ENCODE measurements at places on chromosomes 16 and 17.
A peak's percentile ranks its signal among the peaks of the same experiment; 100 is the strongest.

- DNase-seq, result no peak
These were observed 84.6 kb upstream of the PMFBP1 start for GRCh38 chr16:72256398-72257066.

- DNase-seq, result no peak
These were observed 77.3 kb upstream of the ATF7IP2 start for GRCh38 chr16:10308305-10309193.

DNA sequence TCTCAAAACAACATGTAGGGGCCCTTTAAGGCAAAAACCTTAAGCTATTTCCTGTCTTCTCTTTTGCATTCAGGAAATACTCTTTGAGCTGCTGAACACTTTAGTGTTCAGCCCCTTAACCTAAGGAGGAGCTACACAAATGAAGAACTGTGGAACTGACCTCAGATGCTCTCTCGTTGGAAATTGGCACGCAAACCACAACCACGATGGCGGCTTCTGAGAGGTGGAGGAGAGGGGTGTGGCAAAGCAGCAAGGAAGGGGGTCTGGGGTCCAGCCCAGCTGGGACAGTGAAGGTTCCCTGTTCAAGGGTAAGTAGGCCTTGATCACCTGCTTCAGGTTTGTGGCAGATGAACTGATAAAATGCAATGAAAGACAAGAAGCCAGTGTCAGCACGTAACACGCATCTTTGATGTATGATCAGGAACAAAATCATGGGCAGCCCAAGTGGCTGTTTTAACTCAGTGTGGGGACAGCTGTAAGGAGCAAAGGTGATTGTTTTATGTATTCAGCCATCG is 291.6 kb upstream of the TNRC6C start:
- DNase-seq, result peak; percentile 57

DNA sequence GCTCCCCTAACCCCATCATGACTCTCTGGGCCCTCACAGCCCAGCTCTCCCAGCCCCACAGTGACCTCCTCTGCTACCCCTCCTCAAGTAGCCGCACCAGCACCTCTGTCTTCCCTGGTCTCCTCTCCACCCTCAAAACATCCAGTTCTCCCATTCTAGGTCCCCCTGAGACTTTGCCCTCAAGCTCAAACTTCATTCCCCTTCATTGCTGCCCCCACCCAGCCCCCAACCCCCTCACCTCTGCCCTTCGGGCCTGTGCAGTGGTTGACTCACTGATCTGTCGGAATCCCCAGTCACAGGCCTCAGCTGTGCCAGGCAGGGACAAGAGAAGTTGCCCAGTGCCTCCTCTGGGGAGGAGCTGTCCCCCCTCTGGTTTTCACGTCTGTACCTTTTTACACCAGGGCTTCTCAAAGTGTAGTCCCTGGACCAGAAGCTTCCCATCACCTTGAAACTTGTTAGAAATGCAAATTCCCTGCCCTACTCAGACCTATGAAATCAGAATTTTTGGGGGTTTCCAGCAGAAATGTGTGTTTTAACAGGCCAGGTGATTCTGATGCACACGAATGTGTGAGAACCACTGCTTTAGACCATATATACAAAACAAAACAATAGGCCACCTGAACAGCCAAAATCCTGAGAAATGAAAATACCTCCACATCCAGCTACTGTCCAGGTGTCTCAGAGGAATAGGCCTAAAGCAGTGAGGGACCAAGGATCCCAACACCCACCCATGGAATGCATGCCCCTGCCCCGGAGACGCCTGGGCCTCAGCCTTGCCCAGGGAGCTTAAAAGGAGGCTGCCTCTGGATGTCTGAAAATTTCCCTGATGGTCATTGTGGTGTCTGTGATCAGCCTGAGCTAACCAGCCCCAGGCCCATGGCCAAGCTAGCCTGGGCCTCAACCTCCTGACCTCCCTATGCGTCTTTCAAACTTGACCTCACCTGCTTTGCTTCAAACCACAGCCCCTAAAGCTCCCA is 853 bp upstream of the DOK4 start:
- DNase-seq, result no peak

DNA sequence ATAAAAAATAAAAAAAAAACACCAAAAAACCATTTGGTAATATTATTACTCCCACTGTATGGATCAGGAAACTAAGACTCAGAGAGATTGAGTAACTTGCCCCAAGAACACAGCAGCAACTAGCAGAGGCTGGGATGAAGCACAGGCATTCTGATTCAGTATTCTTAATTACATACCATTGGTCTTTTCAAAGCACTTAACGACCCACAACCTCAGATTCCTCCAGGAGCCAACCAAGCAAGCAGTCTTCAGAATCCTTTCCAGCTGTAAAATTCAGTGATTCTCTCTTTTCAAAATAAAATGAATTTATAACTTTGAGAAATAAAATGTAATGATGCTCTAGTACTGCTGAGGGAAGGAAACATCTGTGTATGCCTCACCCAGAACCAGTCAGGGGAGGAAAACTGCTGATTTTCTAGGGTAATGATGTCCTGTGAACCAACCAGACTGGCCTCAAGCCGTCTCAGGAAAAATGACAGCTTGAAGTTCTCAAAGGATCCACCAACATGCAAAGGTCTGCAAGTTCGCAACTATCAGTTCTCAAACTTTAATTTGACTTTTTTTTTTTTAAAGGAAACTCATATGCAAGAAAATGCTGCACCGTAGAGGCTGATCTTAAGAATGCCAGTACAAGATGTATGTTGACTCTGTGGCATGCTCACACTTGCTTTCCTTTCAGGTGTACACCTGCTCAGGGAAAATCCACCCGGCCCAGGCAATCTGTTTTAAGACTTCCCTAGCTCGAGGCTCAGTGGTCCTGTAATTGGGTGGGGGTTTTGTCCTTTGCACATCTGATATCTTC is 9.0 kb downstream of the CUEDC1 start:
- no peak for DNase-seq

DNA sequence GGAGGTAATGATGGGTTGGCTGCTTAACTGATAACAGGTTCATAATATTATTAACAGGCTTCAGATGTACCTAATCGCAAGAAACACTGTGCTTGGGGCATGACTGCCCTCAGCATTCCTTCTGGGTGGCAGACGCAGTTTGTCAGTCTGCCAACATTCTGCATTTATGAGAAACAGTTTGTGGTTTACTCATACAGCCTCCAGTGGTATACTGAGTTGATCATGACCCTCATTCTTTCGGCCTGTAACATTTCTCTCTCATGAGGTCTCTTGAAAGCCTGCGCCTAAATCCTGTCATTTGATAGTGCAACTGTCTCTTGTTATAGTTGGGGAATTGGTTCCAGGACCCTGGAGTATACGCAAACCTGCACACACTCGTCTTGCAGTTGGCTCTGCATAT is 4.9 kb upstream of the RUSF1 start:
- DNase-seq, result no peak

GRCh38 chr16:85461814-85462713 is 151.1 kb upstream of the GSE1 start:
- no peak for DNase-seq

DNA sequence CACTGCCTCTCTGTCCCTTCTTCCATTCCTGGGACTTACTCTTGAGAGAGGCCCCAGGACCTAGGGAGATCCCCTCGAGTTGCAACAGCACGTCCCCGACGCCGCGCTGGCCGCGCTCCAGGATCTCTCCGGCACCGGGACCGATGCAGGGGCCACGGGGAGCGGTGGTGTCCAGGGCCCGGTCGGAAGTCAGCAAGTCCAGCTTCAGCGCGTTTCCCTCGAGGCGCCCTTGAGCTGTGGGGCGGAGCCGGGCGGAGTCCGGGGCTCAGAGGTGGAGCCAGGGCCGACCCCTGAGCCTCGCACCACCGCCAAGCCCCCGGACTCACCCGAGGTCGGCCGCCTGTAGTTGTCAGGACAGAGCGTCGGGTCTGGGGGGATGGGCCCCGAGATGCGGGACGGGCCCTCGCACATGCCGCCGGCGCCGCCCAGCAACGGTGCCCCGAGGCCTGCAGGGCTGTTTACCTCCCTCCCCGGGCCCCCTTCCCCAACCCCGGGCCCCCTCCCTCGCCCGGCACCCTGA is 458 bp downstream of the ENKD1 start:
- DNase-seq, result no peak

GRCh38 chr17:29102046-29102445 is 59.1 kb downstream of the PIPOX start:
- DNase-seq, result no peak

- DNase-seq, result no peak
These were observed 35.8 kb upstream of the HAPSTR1 start for GRCh38 chr16:9055661-9056060.

GRCh38 chr16:61842666-61843065 is 193.6 kb downstream of the CDH8 start:
- no peak for DNase-seq

DNA sequence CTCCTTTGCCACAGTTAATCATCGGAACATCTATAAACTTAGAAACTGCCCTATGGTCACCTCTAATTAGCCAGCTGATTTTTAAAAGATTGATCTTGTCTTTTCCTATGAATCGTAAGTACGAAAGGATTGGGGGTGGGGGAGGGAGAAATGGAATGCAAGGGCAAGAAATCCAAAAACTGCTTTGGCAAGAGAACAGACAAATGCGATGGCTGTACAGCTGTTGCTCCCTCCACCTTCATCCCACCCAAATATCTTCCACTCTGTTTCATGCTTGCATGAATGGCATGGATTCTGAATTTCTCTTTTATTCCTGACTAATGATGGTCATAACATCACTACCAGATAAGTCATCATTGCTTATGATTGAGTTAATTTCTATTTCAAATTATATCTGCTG is 165.7 kb downstream of the STX8 start:
- DNase-seq, result no peak

DNA sequence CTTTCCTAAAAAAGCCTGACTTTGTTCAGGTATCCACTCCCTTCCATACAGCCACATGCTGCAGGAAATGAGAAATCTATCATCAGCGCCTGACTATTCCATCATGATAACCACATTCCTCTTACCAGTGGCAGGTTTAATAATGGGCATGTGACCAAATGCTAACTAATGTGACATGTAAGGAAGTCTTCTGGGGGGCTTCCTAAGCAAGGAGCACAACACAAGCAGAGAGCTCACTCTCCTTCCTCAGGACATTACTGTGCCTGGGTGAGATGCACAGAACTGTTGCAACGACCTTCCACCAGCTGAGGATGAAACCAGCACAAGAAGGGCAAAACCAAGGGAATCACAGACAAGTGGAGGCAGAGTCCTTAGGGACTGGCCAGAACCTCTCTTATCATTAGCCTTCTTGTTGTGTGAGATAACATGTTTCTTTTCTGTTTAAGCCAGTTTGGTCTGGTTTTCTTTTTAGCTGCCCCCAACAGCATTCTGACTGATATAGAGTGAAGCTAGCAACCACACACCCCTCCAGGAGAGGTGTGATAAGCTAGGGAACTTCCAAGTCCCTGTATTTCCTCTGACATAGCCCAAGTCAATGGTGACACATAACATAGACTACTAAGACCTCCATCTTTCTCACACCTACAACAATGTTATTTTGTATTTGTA is 16.9 kb downstream of the MYO1D start:
- no peak for DNase-seq

DNA sequence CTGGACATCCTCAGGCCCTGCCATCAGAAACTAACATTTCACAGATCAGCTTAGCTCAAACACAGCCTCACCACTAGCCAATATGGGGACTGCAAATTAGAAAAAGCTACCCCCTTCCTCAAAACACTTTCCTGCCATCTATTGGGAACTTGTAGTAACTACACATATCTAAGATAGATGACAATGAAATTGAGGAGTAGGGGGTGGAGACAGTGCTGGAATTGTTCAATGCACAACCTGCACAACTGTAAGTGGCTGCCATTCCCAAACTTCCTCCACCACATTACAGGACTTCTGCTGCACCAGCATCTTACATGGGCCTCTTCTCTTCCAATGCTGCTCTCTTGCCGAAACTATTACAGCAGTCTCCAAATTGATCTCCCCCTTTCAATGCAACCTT is 21.9 kb downstream of the AIPL1 start:
- DNase-seq, result no peak

- DNase-seq, result no peak
These were observed 42.0 kb downstream of the TNFRSF13B start for GRCh38 chr17:16929757-16930520.

DNA sequence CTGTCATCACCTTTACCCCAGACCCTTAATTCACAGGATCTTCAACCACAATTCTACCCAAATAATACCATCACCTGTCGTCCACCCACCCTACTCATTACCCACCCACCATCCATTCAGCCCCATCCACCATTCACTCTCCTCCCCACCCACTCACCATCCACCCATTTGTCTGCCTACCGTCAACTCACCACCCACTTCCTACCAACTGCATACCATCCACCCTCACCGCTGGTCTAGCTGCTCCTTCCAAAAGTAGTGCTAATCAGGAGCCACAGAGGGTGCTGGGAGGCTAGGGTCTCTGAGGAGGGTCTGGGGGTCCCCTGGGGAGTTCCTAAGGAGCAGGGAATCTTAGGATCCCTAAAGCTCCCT is 12.0 kb upstream of the IGFBP4 start:
- DNase-seq, result no peak

- DNase-seq, result no peak
These were observed 113.4 kb upstream of the FOXF1 start for GRCh38 chr16:86396901-86397311.

DNA sequence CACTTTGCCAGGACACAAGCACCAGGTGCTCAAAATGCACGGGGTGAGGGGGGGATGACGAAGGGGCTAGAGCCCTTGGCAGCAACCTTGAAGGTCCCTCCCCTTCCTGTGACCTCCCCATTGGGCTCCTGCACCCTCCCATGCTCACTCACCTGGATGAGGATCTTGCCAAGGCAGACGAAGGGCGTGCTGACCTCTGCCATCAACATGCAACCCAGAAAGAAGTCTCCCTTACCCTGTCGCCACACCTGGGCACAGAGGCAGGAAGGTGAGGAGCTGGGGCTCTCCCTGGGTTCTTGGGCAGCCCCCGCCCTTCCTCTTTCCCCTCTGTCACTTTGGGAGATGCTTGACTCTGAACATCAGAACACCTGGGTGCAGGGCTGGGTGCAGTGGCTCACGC is 2.6 kb downstream of the C16orf92 start:
- DNase-seq, result no peak

DNA sequence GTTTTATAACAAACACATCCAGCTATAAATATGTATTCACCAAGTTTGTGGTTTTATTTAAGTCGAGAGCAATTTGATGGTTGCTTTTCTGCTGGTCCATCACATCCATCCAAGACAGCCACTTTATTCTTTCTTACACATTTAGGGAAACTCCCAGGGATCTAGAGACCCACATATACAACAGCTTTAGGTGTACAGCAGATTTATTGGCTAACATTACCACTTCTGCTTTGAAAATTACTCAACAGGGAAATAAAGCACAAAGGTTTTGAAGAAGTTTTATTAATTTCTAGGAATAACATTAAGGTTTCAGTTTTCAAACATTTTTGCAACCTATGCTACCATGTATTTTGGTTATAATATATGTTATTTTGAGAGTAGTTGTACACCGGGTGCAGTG is 6.9 kb downstream of the ERCC4 start:
- DNase-seq, result no peak

DNA sequence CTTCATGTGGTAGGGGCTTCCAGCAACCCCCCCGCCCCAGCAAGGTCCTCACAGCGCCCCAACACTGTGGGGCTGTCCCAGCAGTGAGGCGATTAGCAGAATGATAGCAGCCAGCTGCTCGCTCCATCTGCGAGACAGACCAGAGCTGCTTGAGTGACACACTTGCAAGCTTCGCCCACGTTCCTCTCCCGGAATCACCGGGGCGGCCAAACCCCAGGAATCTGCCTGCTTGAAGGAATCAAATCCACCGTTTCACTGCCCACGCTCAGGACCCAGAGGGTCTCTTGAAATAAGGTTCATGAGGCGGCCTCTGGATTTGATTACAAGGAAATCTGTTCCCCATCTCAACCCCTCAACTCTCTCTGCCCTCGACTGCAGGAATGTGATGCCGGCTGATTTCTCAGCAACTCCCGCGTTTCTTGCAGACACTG is 356.0 kb downstream of the C16orf95 start:
- DNase-seq, result no peak

Data from stimulated activated CD8-positive, alpha-beta memory T cell treated with anti-CD3 and anti-CD28 coated beads, Interleukin-7, amount 100 ng/mL, for 48 hours (primary cell).